Activated CD8-positive, alpha-beta memory T cell treated with anti-CD3 and anti-CD28 coated beads, Interleukin-2, amount 10 ng/mL, durations not matched to agents 7 days and 5 days (primary cell): ENCODE measurements at places on chromosomes 3 and 15. TPM values are rescaled to one million over a fixed set of nuclear protein-coding genes. Genes with fewer than 3 reads are reported as not detected.
A peak's percentile ranks its signal among the peaks of the same experiment; 100 is the strongest.

GRCh38 chr3:149812165-149812605, 830 bp upstream of the RNF13 start:
- no peak for DNase-seq

DNA sequence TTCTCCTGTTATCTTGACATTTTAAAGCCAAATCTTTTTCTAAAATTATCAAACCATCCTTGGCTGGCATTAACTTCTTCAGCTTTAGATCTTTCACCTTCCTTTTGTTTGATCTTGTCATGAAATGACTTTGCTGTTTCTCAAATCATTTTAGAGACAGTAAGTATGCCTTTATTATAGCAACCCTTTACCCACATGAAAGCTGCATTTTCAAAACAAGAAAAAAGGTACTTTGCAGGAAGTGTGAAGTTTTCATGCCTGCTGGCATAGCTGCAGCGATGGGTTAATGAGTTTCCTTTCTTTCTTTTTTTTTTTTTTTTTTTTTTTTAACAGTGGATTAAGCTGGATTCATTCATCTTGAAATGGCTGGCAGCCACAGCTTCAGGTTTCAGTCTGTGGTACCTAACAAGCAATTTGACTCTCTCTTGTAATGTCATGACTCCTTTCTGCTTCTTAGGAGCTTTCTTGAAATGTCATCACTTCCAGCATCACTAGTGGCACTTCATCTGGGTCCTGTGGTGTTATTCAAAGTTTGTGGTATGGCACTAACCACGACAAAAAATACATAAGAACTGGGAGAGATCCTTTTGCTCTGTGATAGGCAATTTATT, 18.8 kb downstream of the SLC25A26 start:
- no peak for DNase-seq

DNA sequence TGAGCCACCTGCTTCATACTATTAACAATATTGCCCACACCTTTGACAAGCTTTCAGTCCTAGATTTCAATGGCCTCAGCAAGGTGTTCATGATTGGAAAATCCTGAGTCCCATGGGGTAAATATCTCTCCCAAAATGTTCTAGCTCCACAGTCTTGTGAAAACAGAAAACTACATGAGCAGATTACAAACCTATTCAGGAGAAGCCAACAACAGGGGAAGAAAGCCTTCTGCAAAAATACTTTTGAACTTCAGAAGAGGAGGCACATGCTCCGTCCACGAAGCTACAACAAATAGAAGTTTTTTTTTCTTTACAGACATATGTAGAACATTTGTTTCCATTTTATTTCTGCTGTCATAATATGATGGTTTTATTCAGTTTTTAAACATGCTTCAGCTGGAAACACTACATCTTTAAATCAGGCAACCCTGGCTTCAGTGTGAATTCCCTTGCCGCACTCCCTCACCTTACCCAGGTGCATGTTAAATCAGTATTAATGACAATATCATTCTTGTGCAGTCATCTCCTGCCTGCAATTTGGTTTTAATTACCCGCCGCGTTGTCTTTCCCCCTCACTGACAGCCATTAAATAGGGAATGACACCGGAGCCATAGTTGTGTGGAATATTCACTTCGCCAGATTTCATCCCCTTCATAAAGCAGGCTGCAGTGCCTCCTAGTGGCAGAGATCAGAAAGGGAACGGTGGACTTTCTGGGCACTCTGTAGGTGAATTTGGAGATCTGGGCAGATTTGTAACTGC, 725.5 kb upstream of the ARRDC4 start:
- DNase-seq, result peak; percentile 42

DNA sequence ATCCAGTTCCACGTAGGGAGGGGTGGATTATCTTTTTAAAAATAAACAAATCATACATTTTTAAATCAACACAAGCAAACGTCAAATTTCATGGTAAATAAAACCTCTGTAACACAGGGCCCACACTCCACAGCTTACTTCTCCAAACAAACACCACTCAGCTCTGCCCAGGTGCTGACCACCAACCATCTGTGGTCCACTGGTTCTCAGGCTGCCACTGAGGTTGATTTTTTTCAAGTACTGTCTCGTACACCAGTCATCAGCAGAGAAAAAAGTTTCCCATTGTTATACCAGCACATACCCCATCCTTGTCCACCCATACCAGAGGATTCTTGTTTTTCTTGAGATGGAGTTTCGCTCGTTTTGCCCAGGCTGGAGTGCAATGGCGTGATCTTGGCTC, 32.4 kb downstream of the CHSY1 start:
- no peak for DNase-seq

DNA sequence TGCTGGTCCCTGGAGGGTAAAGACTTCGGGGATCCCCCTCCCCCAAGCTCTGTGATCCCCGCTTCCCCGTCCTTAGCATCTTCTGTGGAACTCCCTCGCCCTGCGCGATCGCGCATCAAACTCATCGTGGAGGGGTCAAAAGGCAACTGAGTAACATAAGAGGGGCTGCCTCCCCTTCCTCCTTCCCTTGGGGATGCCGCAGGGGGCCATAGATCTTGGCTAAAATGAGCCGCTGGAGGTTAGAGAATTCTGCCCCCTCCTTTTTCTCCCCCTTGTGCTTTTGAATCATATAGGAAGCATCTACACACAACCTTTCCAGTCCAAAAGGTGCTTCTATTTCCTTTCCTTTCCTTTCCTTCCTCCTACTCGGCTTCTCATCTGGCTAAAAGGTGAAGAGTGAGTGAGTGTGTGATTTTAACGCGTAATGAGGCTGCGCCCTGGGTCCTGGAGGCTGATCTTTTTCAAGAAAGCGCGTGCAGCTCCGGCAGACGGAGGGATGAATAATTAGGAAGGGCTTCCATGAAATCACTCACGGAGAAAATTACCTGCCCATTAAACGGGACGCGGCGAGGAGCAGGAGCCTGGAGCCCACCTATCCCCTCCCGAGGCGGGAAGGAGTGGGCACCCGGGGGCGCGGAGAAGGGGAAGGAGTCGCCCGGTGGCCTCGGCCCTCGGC, 831 bp upstream of the ROBO2 start:
- no peak for DNase-seq

DNA sequence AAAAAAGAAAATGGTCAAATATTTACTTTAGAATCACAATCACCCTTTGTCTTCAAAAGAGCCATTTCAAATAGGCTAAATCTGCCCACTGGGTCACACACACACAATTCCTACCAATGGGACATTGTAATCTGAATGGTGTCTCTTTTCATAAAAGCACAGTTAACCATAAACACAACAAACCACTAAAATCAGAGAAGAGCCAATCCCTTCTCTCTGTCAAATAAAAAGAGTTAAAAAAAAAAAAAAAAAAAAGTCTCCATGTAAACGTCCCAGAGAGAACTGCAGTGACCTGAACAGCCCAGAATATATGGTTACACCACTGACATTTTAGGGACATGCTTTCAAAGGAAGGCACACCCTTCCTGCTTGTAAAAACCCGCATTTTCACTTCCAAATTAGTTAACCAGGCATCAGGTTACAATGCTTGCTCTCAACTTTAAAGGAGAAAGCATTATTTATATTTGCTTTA, 63.7 kb downstream of the PRICKLE2 start:
- no peak for DNase-seq

DNA sequence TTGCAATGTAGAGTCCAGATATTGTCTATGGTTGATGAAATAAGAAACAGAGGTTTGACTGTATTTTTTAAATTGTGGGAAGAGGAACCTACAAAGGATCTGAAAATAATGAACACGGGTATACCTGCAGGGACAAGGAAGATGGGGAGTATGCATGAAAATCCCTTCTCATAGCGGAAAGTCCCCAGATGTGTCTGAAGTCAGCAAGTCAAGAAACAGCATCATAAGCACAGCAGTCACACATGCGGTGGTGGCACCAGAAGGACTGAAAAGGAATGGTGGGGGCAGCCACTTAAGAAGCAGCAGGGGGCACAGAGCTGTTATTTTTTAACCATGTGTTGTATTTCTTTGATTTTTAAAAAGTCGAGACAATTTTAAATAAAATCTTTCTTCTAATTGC, 4.7 kb downstream of the MRPS11 start:
- no peak for DNase-seq

GRCh38 chr3:52095990-52096775, 39.8 kb upstream of the DUSP7 start:
- DNase-seq, result no peak

- DNase-seq, result no peak
Observed at GRCh38 chr15:20280933-20281463, 260.6 kb downstream of the GOLGA6L6 start.

DNA sequence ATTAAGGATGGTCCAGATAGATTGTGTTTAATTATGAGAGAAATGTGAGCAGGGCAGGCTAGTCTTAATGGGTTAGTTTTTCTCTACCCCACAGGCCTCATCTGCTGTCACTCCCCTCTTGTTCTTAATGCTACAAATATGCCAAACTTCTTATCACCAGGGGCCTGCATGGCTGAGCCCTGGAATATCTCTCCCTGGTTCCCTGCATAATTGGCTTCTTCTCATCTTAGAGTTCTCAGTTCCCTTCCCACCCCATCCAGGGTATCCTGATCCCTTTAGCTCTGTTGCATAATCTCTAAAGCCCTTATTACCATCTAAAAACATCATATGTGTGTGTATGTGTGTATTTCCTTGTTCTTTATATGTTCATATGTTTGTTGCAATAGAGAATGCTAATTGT, 279.6 kb downstream of the LSAMP start:
- DNase-seq, result no peak

GRCh38 chr3:175731543-175731942, 872.4 kb downstream of the NAALADL2 start:
- no peak for DNase-seq

DNA sequence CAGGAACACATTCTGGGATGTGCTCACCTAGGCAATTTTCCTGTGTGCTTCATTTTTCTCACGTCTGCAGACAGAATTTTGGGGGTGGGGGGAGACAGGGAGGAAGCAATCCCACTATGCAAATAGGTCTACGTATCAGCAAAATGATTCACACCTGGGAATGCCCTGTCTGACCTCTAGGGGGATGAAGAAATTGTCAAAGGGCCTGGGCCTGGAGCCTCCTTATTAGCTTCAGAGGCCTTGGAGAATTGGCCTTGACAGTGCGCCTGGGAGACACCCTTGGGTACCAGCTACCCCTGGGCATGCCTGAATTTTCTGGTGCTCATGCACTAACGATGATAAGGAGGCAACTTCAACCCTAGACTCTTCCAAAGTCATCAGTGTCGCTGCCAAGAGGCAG, 207.5 kb downstream of the CADPS start:
- DNase-seq, result no peak

DNA sequence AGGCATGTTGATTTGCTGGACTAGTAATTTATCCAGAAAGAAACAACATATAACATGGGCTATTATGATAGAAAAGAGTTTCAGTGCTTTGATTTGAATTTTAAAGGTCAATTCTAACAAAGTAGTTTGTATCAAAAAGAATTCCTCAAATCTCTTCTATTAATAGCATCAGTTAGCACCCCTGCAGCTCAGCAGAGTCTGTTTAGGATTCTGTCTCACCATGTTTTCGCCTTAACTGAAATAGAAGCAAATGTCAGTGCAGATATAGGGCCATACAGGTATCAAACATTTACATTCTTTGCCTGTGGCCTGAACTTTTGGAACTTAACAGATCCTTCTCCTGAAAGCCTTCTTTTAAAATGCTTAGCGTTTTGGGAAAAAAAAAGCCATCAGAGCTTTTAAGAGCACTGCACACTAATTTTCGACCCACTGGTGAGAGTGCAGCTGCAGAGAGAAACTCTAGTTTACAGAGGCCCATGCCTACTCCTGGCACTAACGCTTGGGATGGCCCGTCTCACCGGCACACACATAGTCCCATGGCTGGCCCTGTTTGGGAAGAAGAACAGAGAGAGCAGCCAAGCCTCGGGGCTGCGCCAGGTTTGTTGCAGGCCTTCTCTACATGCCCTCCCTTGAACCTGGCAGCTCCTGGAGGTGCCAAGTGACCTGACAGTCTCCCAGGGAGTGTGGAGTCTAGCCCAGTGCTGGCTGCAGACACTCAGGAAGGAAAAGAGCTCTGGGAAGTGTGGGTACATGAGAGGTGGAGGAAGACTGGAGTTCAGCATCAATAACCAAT, 9.9 kb upstream of the PAQR9 start:
- DNase-seq, result no peak

- peak; percentile 90 for DNase-seq
Observed at GRCh38 chr15:40274350-40275274, 8.3 kb downstream of the ANKRD63 start.

DNA sequence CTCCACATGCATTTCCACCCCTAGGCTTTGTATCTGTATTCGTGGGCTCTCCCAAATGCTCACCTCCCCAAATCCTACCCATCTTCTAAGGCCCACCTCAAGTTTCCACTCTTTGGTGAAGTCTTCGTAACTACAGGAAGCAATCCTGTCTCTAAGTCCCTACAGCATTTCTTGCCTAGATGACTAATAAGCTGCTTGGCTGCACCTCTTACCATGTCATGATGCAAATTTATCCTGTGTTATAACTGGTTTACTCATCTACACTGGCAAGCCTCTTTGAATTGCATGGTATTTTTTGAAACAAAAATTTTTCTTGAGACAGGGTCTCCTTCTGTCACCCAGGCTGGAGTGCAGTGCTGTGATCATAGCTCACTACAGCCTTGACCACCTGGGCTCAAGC, 73.3 kb downstream of the SETMAR start:
- no peak for DNase-seq

- DNase-seq, result no peak
Observed at GRCh38 chr3:100151024-100151707, 36.9 kb upstream of the FILIP1L start.

GRCh38 chr15:100383302-100384107, 41.7 kb upstream of the ADAMTS17 start:
- no peak for DNase-seq

DNA sequence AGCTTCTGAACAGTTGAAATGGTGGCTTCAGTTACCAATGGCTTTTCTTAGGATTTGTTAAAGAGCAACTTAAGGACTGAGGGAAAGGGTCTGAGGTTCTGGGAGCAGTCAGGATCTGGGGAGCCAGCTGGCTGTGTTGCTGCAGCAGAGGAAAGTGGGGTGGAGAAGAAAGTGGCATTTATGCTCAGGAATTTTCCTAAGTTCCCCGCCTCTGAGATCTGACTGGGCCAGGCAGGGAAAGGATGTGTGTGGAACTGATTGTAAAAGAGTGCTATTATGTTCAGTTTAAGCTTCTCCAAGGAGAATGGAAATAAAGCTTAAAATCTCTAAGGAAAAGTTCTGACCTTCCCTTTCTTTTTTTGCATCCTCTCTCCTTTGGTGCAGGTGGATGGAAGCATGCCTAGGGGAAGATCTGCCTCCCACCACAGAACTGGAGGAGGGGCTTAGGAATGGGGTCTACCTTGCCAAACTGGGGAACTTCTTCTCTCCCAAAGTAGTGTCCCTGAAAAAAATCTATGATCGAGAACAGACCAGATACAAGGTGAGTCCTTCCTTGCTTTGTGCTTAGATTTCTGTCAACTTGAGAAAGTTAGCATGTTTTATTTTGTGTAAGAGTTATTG, 37.8 kb downstream of the IQGAP1 start:
- DNase-seq, result no peak

The GOLGA6A gene
- total RNA-seq, result not detected

The FGD5 gene
- total RNA-seq, result not detected

The BCHE gene
- total RNA-seq, result not detected

The ANKRD34C gene
- total RNA-seq, result not detected

The SELENOT gene
- total RNA-seq, result 130 TPM

The TRH gene
- total RNA-seq, result not detected

The PCSK6 gene
- total RNA-seq, result 1.5 TPM

The EPHA3 gene
- total RNA-seq, result not detected

The GOLGA8Q gene
- total RNA-seq, result 6.2 TPM

The CSPG5 gene
- total RNA-seq, result 0.32 TPM
